Myocyte (in vitro differentiated cells): ENCODE measurements at places on chromosomes 12 and 14. TPM values are rescaled to one million over a fixed set of nuclear protein-coding genes. Genes with fewer than 3 reads are reported as not detected.
A peak's percentile ranks its signal among the peaks of the same experiment; 100 is the strongest.

GRCh38 chr14:103164006-103164405 lies 40.7 kb downstream of the TNFAIP2 start:
- DNase-seq: no peak

Gene PNMA1
- 26.4 and 29.0 TPM in 2 replicates for total RNA-seq

Gene PIK3C2G
- not detected in 2 replicates for total RNA-seq

DNA sequence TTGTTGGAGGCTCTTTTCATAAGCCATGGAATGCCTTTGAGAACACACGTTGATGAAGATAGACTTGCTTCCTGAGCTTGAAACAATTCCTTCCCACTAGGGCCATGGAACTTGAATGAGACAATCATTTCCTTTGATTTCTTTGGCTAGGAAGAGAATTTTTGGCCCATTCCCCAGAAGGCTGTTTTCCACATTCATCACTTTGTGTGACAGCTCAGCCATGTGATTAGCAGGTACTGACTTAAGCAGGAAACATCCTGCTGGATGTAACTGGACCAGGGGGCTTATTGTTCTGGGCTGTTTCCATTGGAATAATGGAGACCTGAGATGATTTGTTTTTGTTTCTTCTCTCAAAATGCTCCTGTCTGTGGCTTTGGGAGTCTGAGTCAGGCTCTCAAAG lies 469.8 kb upstream of the SEL1L start:
- no peak for DNase-seq

DNA sequence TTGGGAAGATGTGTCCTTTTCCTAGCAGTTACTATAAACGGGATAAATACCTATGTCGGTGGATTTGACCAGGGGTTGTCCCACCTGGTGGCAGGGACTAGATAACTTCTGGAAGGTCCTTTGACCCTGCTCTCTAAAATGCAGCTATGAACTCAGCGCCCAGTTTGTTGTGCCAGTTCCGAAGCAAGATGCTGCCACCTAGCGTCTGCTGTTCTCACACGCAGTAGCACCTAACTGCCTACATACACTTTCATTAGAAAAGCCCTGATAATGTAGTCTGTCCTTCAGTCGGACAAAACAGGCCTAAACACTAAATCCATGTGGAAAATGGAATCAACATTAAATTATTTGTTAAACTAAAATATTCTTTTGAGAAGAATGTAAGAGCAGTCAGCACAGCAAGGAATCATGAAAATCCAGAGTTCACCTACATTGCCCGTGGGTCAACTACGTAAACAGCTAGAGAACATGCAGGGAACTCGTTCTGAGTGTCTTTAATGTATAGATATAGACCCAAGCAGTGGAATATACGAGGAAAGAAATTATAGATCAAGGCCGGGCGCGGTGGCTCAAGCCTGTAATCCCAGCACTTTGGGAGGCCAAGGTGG lies 51.1 kb upstream of the CRACR2A start:
- peak; percentile 73 for DNase-seq

DNA sequence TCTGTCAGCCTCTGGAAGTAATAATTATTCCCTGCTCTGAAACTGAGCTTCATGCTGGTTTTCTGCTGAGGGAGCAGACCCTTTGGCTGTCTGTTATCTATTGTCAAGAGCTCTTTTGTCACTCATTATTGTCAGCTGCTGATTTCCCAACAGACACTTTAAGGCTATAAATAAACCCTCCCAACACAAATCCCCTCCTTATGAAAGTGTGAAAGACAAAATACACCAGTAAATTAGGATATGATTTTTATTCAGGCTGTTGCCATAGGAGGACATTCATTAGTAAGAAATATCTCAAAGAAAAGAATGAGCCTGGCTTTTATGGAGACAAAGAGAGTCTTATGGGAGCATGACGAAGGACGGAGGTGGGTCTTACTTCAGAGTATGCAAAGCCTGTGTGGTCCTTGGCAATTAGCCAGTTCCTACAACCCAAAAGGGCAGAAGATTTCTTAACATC lies 180.8 kb downstream of the CRADD start:
- DNase-seq: no peak

GRCh38 chr14:69427596-69427995 lies 29.1 kb downstream of the SLC39A9 start:
- no peak for DNase-seq

- DNase-seq: no peak
Measured at GRCh38 chr14:75341620-75342019, 63.0 kb downstream of the FOS start.

GRCh38 chr12:115885040-115885690 lies 392.3 kb downstream of the MED13L start:
- no peak for DNase-seq

DNA sequence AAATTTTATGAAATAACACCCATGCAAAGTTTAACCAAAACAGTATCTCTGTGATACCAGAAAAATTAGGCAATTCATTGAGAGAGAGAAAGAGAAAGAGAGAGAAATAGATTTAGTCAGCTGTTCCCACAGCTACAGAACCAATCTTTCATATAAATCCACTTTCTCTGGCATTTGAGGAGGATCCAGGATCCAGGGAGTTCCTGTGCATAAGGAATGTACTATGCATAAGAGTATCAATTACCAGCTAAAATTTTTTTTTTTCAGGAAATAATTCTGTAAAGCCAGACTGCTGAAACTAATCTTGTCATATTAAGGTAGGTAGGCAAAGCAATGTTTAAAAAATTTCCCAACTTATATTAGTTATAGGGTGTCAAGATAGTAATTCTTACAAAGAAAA lies 133.7 kb downstream of the FLRT2 start:
- DNase-seq: no peak

DNA sequence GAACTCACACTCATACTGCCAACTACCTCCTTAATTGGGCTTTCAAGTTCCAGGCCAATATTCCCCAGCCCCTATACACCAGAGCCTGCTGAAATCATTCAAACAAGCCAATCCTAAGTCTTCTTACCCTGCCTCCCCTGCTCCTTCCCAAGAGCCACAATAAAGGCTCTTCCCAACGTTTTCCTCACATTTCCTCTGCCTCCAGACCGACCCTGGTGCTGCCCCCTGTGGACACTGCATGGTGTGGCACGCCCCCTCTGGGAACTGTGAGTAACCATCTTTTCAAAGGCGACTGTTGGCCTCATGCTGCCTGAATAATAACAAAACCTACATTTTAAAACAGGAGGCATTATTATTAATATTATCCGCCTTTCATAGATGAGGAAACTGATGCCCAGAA lies 111.6 kb upstream of the NOS1 start:
- no peak for DNase-seq

DNA sequence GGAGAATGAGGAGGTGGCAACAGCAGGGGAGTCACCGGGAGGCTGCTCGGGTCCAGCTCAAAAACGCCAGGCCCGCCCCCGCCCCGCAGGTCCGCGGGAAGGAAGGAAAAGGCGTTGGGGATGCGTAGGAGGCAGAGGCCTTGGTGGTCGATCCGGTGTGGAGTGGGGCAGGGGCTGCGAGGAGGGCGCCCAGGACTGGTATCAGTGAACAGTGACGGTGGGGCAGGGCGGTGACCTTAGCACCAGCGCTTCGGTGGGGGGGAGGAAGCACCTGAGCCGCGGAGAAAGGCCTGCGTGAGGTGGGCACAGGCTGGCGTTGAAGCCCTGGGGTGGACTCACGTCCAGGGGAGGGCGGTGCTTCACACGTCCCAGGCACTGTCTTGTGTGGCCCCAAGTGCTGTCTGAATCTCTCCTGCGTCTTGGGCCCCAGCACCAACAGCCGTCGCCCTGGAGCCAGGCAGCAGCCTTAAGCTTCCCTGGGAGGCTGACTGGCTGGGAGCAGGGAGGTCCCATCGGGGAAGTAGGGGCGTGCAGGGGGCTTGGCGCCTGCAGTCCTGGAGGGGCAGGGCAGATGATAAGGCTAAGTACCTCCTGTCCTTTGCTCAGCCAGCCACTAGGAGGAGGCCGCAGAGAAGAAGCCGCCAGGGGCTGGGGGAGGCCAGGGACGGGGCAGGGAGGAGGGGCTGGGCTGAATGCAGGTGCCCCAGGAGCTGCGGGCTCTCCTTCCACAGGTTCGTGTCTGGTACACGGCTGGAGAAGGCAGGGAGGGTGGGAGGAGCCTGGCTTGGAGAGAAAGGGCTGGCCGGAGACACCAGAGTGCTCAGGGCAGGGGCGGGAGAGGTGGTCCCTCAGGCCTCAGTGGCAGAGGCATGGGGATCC lies 26.5 kb downstream of the ZBTB42 start:
- DNase-seq: peak; percentile 34

- no peak for DNase-seq
Measured at GRCh38 chr12:24947541-24948419, 1.1 kb downstream of the BCAT1 start.

- DNase-seq: no peak
Measured at GRCh38 chr12:70747445-70748260, 110.4 kb upstream of the PTPRB start.

- DNase-seq: no peak
Measured at GRCh38 chr12:42361909-42362646, 36.1 kb downstream of the PPHLN1 start.

- DNase-seq: no peak
Measured at GRCh38 chr14:37658156-37658555, 62.7 kb downstream of the TTC6 start.

Gene MIPOL1
- 10.4 and 11.3 TPM in 2 replicates for total RNA-seq

DNA sequence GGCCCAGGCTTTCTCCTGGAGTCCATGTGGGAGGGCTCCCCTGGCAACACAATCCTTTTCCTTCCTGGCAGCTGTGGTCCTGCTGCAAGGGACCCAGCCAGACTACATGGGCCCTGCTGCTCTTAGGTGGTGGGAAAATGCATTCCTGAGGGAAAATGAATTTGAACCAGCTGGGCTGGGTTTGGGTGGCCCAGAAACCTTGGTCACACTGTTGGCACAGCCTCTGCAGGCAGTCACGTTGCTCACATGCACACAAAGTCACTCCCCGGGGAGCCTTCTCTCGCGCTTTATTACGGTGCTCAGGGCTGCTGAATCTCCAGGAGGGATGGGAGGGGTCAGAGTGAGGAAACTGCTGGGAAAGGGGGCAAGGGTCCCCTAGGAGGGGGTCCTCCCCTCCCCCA lies 17.2 kb downstream of the PLEKHG3 start:
- DNase-seq: peak; percentile 96

Gene DDN
- 3.4 and 12.3 TPM in 2 replicates for total RNA-seq

- peak; percentile 62 for DNase-seq
Measured at GRCh38 chr12:85029456-85029855, 6.6 kb downstream of the TSPAN19 start.

Gene LRRC9
- 0.08 TPM in 1 of 2 replicates, not detected in the other for total RNA-seq

Gene RHOJ
- total RNA-seq: not detected in 2 replicates

GRCh38 chr12:115872212-115872611 lies 405.3 kb downstream of the MED13L start:
- no peak for DNase-seq

Gene ITGB7
- total RNA-seq: 0.16 and 0.32 TPM in 2 replicates

Gene NYNRIN
- total RNA-seq: 0.05 and 0.21 TPM in 2 replicates

Gene SLC7A7
- total RNA-seq: 63.5 and 76.5 TPM in 2 replicates

GRCh38 chr12:6824901-6825381 lies 3.3 kb upstream of the P3H3 start:
- DNase-seq: peak; percentile 16

Gene PTPRQ
- total RNA-seq: 0.47 and 0.72 TPM in 2 replicates

Gene HOXC12
- 0.31 and 0.62 TPM in 2 replicates for total RNA-seq

Gene MYO1A
- not detected in 2 replicates for total RNA-seq

Gene ZDHHC22
- 0.40 and 1.0 TPM in 2 replicates for total RNA-seq

Gene ANO2
- total RNA-seq: 2.2 and 7.8 TPM in 2 replicates

GRCh38 chr14:76313852-76314251 lies 62.1 kb upstream of the ESRRB start:
- DNase-seq: no peak

Gene SRRM4
- total RNA-seq: under 0.01 TPM in 1 of 2 replicates, not detected in the other

DNA sequence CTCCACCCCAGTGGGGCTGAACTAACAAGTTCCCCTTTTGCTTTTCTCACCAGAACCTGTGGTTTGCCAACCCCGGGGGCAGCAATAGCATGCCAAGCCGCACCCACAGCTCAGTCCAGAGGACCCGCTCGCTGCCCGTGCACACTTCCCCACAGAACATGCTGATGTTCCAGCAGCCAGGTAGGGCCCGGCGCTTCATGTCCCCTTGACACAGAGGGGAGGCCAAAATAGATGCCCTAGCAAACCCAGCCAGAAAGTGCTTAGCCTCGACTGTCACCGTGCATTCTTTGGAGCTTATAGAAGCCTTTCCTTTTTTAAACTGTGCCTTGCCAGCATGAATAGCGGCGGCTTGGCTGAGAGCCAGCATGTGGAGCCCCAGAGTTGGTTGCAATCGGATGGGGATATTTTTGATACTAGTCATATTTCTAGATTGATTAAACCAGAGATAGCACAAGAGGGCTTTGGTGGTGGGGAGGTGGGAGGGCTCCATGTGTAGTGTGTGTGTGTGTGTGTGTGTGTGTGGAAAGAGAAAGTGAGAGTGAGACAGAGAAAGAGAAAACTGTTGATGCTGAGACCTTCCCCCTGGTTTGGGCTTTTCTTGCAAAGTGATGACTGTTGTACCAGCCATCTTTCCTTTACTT lies 126.1 kb downstream of the GCH1 start:
- DNase-seq: peak; percentile 83

Gene HOXC11
- total RNA-seq: 2.2 TPM in 2 replicates

Gene KRT83
- total RNA-seq: not detected in 2 replicates

DNA sequence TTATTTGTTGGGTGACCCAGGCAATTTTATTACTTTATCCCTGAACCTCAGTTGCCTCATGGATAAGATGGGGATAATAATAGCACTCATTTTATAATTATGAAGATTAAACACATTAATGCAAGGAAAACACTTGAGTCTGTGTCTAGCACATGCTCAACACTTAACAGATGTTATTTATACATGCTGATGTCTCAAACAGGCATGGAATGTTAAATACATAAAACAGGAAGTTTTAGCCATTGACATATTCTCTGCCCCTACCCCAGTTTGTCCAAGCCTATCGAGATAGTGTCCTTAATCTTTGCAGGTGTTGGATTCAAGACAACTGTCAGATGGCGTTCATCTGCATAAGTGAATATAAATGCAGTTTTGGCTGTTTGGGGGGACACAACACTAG lies 109.8 kb downstream of the SCAF11 start:
- DNase-seq: no peak

DNA sequence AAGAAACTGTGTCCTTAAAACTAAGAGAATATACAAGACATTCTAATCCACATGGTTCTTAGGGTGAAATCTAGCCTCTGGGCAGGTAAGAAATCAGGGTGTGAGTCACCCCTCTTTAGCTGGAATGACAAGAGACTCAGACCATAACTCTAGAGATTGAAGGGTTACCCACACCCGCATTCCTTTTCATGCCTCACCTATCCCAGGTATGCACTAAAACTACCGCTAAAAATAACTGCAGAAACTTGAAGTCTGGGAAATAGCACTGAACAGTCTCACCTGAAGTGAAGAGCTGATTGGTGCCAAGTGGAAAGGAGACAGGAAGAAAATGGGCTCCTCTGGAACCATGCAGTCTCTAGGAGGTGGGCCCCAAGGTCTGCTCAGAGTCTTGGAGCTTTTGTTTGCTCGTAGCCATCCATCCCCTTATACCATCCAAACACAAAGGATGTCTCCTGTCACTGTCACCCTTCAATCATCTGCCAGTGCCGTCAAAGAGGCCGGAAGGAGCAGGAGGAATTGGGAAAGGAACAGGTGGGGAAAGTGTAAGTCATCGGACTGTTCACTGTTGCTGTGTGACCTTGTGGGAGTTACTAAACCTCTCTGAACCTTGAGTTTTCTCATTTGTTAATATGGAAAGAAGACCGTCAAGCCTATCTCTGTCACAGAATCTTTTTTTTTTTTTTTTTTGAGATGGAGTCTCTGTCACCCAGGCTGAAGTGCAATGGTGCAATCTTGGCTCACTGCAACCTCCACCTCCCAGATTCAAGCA lies 22.4 kb downstream of the DDX47 start:
- DNase-seq: no peak

- peak; percentile 92 for DNase-seq
Measured at GRCh38 chr14:58717813-58718212, 80.1 kb downstream of the DACT1 start.
